ENCODE measurements at places on chromosomes 13 and 19. TPM values are rescaled to one million over a fixed set of nuclear protein-coding genes. Genes with fewer than 3 reads are reported as not detected.

GRCh38 chr19:34405892-34406660 is 1.9 kb downstream of the PDCD2L start:
- no peak for DNase-seq

DNA sequence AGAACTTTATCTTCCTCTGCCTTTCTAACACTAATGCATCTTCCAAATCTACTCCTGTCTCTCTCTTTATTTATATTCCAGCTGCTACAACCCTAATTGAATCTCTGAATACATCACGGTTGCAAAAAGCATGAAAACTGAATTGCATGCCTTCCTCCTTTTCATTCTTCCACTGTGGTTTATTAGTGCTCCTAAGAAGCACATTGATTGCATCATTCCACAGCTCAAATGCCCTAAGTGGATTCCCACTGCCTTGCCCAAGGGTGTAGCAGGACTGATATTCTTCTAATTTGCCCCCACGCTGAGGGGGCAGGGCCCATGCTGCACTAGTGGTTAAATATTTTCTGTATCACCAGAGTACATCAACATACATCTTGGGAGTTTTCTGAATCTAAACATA is 640.8 kb downstream of the EFNB2 start:
- DNase-seq = no peak

- DNase-seq = no peak
Measured at GRCh38 chr19:16330368-16330801, 5.8 kb downstream of the KLF2 start.

GRCh38 chr13:32362574-32362973 is 47.3 kb downstream of the BRCA2 start:
- no peak for DNase-seq

Gene NHLRC3
- 22.6 TPM for total RNA-seq

Gene ANKRD27
- total RNA-seq = 28.6 TPM

All from tibial nerve (tissue), 4 donors.